ENCODE measurements at places on chromosomes 16 and 17.

GRCh38 chr16:88297178-88297720 lies 85.5 kb upstream of the ZNF469 start:
- H3K27me3 ChIP-seq, result no peaks in the 10 kb centered on the region
- H3K4me3 ChIP-seq, result no peak overlapping the region
- DNase-seq, result no peak
- H3K36me3 ChIP-seq, result no peaks in the 10 kb centered on the region
- no peak overlapping the region for H3K27ac ChIP-seq

- H3K27ac ChIP-seq, result no peak overlapping the region
- no peaks in the 10 kb centered on the region for H3K36me3 ChIP-seq
- no peak overlapping the region for H3K4me3 ChIP-seq
- no peaks in the 10 kb centered on the region for H3K4me1 ChIP-seq
Observed at GRCh38 chr16:22843856-22844255, 29.9 kb downstream of the HS3ST2 start.

DNA sequence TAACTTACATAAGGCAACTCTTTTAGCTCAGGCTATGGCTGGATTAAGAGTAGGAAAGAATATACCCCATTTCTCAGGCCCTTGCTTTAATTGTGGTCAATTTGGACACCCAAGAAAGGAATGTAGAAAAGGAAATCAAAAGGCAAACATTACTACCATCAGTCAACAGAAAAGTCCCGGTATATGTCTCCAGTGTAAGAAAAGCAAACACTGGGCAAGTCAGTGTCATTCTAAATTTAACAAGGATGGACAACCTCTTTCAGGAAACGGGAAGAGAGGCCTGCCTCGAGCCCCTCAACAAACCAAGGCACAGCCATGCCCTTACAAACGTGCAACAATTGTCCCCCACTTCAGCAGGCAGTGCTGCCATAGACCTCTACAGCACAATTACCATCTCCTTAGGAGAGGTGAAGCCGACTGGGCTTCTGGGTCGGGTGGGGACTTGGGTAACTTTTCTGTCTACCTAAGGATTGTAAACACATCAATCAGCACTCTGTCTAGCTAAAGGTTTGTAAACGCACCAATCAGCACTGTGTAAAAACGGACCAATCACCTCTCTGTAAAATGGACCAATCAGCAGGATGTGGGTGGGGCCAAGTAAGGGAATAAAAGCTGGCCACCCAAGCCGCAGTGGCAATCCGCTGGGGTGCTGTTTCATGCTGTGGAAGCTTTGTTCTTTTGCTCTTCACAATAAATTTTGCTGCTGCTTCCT lies 12.4 kb downstream of the MRPL58 start:
- H3K4me1 ChIP-seq, result no peaks in the 10 kb centered on the region
- no peaks in the 10 kb centered on the region for H3K27me3 ChIP-seq
- no peak overlapping the region for H3K27ac ChIP-seq
- H3K36me3 ChIP-seq, result peaks cover 21% of the 10 kb centered on the region

DNA sequence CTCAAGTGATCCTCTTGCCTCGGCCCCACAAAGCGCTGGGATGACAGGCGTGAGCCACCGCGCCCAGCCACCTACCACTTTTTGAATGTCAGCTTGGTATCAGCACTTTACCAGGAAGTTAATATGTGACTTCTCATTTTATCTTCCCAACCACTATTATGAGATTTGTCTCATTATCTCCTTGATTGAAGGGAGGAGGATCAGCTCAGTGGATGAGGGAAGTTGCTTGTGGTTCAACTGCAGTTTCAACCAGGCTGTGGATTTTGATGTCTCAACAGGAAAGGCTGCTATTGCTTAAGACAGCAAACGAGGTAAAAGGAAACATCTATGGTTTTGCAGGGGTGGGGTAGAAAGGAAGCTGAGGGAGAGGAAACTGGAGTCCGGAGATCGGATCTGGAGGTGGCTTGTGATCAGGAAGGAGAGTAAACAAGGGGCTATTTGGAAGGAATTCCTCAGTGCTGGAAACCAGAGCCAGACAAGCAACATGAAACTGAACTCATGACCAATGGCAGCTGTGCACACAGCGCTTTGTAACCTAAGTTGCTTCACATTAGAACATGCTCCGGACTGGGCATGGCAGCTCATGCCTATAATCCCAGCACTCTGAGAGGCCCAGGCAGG lies 180.5 kb downstream of the VPS53 start:
- H3K4me1 ChIP-seq, result peaks cover 11% of the 10 kb centered on the region
- no peak overlapping the region for H3K27ac ChIP-seq
- no peak for DNase-seq
- no peaks in the 10 kb centered on the region for H3K27me3 ChIP-seq
- peaks cover 36% of the 10 kb centered on the region for H3K36me3 ChIP-seq
- H3K4me3 ChIP-seq, result no peak overlapping the region

GRCh38 chr16:66878067-66878466 lies 2.2 kb upstream of the PDP2 start:
- H3K27ac ChIP-seq, result no peak overlapping the region
- no peak for DNase-seq
- H3K4me1 ChIP-seq, result peaks cover 14% of the 10 kb centered on the region
- H3K36me3 ChIP-seq, result no peaks in the 10 kb centered on the region
- H3K4me3 ChIP-seq, result no peak overlapping the region

Data from IMR-90 (cell line).